ENCODE measurements at places on chromosomes 5 and 9.

- DNase-seq = no peak
Observed at GRCh38 chr5:126953640-126954039, 76.7 kb downstream of the MARCHF3 start.

DNA sequence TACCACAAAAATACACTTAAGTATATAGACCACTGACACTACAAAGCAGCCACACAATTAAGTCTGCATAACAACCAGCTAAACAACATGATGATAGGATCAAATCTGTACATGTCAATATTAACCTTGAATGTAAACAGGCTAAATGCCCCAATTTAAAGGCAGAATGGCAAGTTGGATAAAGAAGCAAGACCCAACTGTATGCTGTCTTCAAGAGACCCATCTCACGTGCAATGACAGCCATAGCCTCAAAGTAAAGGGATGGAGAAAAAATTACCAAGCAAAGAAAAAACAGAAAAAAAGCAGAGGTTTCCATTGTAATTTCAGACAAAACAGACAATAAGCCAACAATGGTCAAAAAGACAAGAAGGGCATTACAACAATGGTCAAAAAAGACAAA lies 77.3 kb upstream of the APC start:
- no peak for DNase-seq

DNA sequence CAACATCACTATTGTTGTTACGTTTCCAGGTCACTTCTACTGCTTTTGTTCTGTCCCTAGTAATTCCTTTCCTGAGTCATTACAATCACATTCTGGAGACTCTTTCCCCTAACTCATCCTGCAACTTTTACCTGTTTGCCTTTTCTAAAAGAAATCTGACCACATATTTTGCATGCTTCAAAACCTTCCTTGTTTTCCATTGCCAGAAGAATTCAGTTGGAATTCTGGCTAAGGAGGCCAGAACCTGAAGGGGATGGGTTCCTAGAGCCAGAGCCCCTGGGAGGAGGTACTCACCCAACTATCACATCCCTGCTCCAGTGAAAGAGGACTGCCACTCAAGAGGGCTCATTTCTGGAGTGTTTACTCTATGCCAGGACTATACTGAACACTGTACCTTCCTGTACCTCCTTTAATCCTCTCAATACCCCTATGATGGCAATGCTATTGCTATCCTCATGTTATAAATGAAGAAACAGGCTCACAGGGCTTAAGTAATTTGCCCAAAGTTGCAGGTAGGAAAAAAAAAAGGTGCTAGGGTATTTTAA lies 42.8 kb upstream of the MAST4 start:
- DNase-seq = no peak

GRCh38 chr5:88732181-88732633 lies 150.8 kb downstream of the MEF2C start:
- DNase-seq = no peak

DNA sequence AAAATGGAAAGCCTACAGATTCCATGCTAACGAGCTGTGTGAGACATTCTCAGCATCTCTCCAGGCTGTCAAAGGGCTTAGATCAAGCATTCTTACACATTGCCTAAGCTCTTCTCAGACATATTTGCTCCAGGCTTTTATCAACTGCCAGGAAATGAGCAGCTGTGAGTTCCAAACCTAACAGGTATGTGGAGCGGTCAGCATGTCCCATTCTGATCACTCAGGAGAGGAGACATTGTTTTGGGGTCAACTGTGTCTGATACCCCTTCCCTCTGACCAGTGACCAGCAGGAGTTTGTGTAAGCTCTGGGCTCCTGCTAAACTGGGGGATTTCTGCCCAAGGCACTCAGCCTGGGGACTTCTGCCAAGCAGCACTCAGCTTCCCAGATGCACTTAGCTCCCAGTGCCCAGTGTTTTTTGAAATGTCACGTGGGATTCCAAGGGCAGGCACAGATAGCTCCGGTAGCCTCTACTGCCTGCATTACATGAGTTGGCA lies 229.1 kb downstream of the SEC61B start:
- no peak for DNase-seq

- no peak for DNase-seq
Observed at GRCh38 chr5:81253875-81254274, 20.8 kb downstream of the CKMT2 start.

DNA sequence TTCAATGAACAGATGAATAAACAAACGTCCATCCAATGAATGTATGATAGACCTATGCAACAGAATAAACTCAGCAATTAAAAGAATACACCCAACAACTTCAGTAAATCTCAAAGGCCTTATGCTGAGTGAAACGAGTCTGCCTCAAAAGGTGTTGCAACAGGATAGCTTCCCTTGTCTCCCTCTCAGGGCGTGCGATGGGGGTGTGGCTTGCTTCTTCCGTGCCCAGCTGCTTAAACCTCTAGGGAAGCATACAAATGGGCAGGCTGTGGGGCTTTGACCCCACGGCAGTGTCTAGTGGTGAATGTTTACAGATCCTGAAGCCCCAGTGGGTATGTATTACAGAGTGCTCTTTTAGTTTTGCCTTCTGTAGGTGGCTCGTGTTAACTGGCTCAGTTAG lies 87.0 kb upstream of the CCL21 start:
- DNase-seq = no peak

DNA sequence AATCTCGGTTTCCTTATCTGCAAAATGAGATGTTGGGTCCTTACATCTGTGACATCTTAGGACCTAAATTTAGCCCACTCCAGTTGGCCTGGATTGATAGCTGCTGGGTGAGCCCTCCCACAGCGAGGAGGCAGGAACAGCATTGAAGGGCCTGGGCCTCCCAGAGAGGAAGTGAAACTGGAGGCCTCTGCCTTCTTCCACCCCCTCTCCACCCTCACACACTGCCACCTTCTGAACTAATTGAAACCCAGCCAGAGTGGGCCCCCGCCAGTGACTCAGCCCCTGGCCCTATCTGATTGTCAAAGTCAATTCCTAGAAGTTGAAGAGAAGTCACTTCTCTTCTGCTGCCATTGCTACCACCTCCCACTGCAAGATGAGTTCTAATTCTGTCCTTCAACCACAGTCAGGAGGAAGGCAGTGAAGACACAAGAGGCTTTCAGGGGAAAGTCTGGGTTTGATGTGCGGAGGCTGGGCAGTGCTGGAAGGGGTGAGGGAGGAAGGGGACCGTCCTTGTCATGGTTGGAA lies 55.2 kb upstream of the NEK6 start:
- DNase-seq = no peak

- DNase-seq = no peak
Observed at GRCh38 chr5:104265531-104266140, 703.0 kb upstream of the NUDT12 start.

DNA sequence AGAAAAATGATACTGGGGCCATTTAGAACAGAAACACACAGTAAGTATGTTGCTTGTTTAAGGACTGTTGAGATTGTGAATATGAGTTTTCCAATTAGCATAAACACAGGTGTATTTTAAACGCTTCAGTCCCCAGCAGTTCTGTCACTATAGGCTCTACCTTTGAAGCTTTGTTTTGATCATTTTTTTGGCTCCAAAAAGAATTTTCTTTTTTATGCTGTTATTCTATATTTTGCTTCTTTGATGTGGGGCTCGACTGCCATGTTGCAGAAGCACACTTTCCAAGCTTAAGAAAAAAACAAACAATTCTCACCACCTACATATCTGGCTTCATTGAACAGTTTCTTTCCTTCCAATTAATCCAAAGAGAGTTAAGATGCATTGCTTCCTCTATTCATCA lies 131.0 kb upstream of the DMAC1 start:
- no peak for DNase-seq

DNA sequence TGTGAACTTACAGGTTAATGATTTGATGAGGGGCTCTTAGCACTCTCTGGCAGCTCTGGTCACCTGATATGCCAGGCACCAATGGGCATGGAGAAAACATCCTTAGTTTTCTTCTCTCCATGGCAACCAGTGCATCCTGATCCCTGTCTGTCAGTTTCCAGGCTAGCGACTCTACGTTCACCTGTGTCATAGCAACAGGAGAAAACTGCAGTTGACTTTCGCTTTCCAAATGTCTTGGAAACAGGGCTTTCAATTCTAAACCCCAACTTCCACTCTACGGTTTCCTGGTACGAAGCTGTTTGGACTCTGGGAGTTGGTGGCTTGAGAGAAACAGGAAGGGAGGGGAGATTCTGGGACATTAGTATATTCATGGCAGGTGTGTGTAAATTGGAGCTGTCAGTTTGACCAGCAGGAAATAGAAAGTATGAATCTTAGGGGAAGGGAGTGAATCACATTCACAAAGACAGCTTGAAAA lies 74.4 kb downstream of the SLC28A3 start:
- no peak for DNase-seq

DNA sequence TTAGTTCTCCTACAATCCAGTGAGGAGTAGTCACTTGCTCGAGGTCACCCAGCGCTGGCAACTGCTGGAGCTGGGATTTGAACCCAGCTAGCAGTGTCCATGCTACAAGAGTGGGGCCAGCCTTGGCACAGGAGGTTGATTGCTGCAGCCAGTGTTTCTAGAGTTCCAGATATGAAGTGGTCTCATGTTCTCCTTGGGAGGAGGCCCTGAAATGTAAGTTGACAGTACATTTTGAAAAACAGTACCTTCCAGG lies 802 bp downstream of the CCDC107 start:
- peak; percentile 67 for DNase-seq

GRCh38 chr9:89743216-89743572 lies 138.4 kb downstream of the GADD45G start:
- no peak for DNase-seq

All from HFFc6 (cell line).